SJSA1 (cell line): ENCODE measurements at places on chromosomes 7 and 10.

DNA sequence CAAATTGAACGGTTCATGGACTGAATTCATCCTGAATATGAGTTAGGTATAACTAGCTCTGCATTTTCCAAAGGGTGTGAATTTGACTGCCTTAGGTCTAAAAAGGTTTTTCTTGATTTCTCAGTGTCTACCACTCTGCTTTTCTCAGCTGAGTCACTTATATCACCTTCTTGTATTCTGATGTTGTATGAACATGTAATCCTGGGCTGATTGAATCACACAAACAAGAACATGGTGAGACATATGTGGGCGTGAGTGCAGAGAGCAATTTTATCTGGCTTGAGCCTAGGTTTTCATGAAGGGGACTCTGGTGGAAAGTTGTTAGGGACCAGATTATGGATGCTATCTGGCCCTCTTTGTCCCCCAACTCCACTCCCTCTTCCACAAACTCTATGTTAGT lies 239.8 kb downstream of the SUGCT start:
- no peak for DNase-seq

GRCh38 chr7:36723951-36724664 lies at the start of gene AOAH:
AOAH (minus strand) TSS chr7:36724494; CDS start chr7:36724148, 346 bp downstream.
- no peak for DNase-seq

GRCh38 chr7:30694774-30695721 lies 12.8 kb upstream of the CRHR2 start:
- DNase-seq, result no peak

DNA sequence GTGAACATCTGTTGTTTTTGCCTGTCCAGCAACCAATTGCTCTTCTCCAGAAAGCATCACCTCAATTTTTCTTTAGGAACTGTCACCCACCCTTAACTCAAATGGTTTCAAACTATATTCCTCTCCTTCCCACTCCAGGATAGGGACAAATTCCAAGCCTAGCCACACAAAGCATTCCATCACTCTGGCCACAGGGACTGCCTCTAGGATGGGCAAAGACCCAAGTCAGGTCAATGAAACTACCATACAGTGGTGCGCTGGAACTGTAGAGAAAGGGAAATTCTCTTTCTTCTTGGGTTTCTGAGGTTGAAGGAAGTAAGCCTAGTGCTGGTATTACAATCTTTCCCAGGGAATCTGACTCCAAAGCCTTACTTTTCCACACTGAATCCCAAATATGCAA lies 3.6 kb downstream of the MICU1 start:
- DNase-seq, result peak; percentile 9

- DNase-seq, result no peak
Measured at GRCh38 chr10:43667317-43667731, 18.6 kb upstream of the ZNF32 start.

DNA sequence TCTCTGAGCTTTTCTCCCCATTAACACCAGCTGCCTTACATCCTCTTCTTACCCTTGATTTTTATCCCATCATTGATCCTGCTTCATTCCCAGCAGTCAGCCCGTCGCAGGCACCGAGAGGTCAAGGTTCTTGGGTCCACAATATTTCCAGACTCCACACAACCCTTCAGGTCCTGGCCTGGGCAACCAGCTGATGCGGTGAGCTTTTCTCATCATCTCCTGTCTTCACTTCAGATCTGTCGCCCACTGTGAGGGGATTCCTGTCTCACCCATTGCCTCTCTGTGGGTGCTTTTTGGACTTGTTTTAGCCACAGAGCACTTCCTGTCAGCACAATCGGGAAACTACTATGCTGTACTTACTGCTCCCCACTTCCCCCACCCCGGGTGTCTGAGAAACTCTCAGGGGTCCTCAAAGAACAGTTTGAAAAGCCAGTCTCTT lies 8.4 kb upstream of the PVRIG start:
- DNase-seq, result no peak

GRCh38 chr7:54166419-54166818 lies 375.8 kb upstream of the VSTM2A start:
- DNase-seq, result no peak

DNA sequence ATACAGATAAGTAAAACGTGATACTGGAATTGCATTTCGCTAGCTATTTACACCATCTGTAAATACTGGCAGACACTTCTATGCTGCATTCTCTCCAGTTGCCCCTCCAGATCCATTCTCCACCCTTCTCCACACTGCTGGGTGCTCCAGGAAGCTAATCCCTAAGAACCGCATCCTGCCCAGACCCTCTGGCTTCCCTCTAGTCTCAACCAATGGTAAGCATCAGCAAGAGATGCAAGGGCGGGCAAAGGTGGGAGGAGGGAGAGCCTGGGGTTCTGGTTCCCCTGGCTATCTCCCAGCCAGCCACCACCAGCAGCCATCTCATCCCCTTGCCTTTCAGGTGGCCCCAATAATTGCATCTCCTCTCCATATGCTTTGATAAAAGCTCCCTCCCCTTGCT lies 84.4 kb downstream of the AMPH start:
- no peak for DNase-seq

- no peak for DNase-seq
Measured at GRCh38 chr10:73220989-73221388, 26.1 kb downstream of the DNAJC9 start.

DNA sequence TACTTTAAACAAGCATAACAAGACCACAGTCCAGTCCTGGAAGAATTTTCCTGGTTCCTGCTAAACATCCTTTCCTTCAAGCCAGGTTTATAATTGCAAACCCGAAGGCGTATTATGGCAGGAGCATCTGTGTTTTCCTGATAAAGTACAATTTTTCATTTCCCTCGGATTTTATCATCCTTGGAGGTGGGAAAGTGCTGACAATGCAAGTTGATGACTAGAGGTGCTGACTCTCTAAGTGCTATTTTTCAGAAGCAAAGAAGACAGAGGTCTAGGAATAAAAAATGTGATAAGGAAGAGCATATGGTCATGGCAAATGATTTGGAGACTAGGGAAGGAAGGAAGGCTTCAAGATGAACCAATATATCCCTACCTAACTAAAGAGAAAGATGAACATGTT lies 703.2 kb upstream of the LRRN3 start:
- DNase-seq, result no peak

- DNase-seq, result no peak
Measured at GRCh38 chr10:123585477-123586445, 80.4 kb upstream of the GPR26 start.

- DNase-seq, result no peak
Measured at GRCh38 chr10:15351099-15351820, 19.8 kb downstream of the FAM171A1 start.

DNA sequence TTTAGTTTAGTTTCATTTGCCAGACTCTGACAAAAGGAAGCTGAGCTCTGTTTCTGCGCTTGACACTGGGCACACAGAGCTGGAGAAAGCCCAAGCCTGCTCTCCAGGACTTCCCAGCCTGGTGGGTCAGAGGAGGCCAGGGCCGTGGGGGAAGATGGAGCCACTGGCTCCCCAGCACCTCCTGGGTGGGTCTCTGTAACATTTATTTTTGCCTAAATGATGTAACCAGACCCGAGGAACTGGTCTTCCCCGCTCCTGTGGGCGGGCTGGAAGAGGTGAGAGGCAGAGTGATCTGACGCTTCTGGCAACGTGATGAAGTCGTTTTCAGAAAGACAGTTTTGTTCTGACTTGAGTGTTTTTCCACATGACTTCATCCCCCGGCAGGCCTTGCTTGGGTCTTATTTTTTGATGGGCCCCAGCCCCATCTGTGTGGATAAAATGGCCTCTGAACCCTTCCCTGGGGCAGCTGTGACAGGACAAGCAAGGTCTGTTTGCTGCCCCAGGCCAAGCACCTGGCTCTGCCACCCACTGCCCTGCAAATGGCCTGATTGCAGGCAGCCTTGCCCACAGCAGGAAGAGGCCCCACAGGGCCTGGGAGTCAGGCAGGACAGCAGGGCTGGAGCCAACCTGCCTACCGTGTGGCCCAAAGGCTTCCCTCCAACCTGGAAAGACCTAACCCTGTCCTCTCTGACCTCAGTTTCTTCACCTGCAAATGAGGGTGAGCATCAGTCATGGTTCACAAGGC lies 304.9 kb upstream of the ZMIZ1 start:
- DNase-seq, result no peak

GRCh38 chr10:88115968-88116367 lies 252.5 kb downstream of the PTEN start:
- DNase-seq, result peak; percentile 75

DNA sequence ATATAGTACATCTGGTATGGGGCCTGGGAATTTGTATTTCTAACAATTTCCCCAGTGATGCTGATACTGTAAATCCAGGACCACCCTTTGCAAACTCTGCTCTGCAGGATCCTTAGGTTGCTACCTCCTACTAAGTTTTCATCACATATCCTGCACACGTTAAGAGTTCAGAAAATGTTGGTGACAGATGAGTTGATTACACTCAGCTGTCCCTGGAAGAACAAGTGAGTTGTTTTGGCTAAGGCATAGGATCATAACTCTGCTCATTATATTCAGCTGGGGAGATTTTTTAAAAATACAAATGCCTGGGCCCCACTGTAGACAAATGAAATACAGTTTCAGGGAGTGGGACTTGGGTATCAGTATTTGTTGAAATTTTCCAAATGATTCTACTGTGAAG lies 274.6 kb upstream of the HABP2 start:
- DNase-seq, result no peak

GRCh38 chr10:28677888-28678686 lies 766 bp downstream of the BAMBI start:
- DNase-seq, result peak; percentile 56

GRCh38 chr7:464454-465401 lies 54.9 kb downstream of the PDGFA start:
- DNase-seq, result peak; percentile 39

- no peak for DNase-seq
Measured at GRCh38 chr10:86728056-86728455, 28.4 kb upstream of the BMPR1A start.

- no peak for DNase-seq
Measured at GRCh38 chr7:17132726-17133125, 165.7 kb upstream of the AHR start.

- DNase-seq, result no peak
Measured at GRCh38 chr7:997404-998395, 14.7 kb downstream of the CYP2W1 start.

DNA sequence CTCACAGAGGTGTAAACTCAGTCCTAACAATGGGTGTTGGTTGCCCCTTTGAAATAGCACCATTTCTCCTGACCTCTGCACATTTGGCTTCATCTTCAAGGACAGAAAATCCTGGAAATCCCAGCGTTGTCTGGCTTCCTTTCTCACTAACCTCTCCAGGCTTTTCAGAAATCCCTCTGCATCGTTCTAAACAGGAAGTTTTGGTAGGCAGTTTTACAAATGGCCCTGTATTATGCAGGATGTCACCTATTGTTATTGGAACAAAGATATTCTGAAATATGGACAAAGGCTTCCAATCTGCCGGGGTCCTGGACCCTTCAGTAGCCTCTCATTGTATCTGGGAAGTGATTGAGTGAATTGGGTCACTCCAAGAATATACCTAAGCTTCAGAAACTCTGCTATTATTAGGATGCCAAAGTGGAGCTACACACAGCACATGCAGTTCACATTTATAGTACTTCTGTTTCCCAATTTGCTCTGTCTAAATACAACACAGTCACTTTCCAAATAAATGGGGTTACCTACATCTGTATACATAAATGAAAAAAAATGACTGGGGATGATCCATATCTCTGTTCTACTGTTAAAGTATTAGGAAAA lies 134.8 kb upstream of the KLF6 start:
- DNase-seq, result no peak

DNA sequence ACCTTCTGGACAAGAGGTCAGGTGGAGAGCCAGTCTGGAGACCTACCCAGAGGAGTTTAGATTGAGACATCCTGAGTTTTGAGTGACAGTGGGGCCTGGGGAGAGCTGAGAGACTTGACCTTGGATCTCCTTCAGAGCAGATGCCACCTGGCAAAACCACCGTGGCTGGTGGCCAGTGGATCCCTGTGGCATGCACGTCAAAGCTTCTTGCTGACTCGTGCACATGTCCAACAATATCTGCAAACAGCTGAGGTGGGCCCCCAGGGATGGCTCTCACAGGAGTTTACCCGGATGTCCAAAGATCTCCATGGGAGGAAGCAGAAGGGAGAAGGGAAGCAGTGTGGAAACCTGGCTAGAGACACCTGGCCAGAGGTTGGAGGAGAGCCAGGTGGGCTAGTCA lies 230.5 kb downstream of the FANK1 start:
- peak; percentile 38 for DNase-seq

GRCh38 chr7:155769701-155770100 lies 42.6 kb downstream of the SHH start:
- DNase-seq, result no peak

- DNase-seq, result no peak
Measured at GRCh38 chr10:9297580-9297979, 1243.1 kb downstream of the GATA3 start.

GRCh38 chr10:948347-948746 lies 16.8 kb upstream of the LARP4B start:
- DNase-seq, result no peak

GRCh38 chr10:110058212-110058611 lies 50.4 kb downstream of the ADD3 start:
- no peak for DNase-seq

- no peak for DNase-seq
Measured at GRCh38 chr7:14104861-14105260, 115.4 kb upstream of the ETV1 start.

GRCh38 chr7:50397320-50397970 lies 52.7 kb downstream of the FIGNL1 start:
- DNase-seq, result no peak

GRCh38 chr7:71216211-71216610 lies 84.3 kb downstream of the GALNT17 start:
- no peak for DNase-seq

DNA sequence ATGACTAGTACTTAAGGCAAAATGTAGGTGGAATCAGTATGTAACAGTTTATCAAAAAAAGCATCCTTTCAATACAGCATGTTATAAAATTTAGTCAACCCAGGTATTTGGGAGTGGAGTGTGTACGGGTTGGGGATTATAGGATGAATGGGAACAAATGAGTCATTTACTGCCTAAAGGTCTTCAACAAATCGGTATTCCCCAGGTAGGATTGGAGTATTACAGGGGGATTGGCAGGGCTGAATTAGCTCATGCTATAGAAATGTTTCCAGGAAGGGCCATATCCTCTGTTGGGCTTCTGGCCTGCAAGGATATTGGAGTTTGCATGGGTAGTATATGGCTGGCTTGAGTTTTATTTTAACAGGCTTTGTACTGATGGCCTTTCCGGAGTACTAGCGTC lies 723.7 kb downstream of the SORCS1 start:
- DNase-seq, result no peak

DNA sequence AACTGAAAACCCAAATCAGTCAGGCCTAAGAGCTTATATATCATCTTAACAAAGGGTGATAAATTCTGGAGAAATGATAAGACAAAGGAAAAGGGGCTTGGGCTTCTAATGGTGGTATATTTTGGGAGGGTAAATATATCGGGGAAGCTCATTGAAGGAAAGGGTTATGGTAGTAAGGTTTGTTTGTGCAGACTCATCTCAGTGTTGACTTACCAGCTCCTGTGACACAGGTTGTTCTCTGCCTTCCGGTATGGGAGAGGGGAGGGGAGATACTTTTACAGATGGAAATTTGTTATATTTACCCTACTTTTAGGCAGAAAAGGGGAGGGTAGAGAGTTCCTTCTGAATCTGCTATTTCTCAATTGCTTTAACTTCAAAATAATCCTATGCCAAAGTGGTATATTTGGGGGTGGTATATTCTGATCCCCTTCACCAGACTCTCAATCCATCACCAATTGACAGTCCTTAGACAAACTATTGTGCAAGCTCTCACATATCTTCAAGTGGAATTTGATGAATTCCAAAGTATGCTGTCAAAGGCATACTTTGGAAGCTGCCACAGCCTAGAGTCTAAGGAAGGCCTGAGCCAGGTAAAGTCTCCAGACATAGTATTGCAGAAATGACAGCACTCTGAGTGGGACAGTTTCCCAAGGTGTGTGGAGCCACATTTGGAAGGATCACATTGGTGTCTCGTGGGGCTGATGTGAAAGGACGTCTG lies 13.3 kb upstream of the PAPSS2 start:
- no peak for DNase-seq
